CD4-positive, alpha-beta T cell treated with Interleukin-6 at 100 ng/mL for 8 hours (primary cell): ENCODE measurements at places on chromosomes 6 and 20.
A peak's percentile ranks its signal among the peaks of the same experiment; 100 is the strongest.

DNA sequence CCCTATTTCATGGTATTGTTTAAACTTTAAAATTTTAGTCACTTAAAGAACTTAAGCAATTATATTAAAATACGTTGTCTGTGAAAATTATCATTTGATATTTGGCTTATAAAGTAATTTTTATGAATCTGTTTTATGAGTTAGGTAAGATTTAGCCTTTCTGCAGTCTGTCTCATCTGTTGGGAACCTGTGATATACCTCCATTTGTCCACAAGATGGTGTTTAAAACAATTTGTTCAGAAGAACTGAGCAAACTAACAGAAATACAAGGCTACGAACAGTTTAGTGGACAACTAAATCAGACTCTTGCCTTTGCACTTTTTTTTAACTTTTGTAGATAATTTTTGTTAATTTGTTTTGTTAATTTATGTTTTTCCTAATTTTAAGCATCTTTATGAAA lies 92.4 kb downstream of the COL9A1 start:
- DNase-seq = no peak

GRCh38 chr20:9551808-9552550 lies 37.6 kb downstream of the LAMP5 start:
- DNase-seq = no peak

DNA sequence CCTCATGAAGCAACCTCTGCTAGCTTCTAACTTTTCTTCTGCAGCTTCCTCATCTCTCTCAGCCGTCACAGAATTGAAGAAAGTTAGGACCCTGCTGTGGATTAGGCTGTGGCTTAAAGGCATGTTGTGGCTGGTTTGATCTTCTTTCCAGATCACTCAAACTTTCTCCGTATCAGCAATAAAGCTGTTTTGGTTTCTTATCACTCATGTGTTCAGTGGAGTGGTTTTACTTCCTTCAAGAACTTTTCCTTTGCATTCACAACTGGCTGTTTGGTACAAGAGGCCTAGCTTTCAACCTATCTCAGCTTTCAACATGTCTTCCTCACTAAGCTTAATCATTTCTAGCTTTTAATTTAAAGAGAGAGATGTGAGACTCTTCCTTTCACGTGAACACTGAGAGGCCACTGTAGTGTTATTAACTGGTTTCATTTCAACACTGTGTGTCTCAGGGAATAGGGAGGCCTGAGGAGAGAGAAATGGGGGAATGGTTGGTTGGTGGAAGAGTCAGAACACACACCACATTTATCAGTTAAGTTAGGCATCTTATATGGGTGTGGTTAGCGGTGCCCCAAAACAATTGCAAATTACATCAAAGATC lies 17.2 kb downstream of the ZSCAN23 start:
- no peak for DNase-seq

- no peak for DNase-seq
Observed at GRCh38 chr6:102474041-102474807, 1080.7 kb downstream of the GRIK2 start.

GRCh38 chr6:135651964-135652755 lies 154.6 kb upstream of the AHI1 start:
- DNase-seq = no peak

- DNase-seq = no peak
Observed at GRCh38 chr6:81172056-81172740, 580.3 kb downstream of the TENT5A start.

- DNase-seq = no peak
Observed at GRCh38 chr20:45695496-45695895, 6.3 kb upstream of the WFDC13 start.

DNA sequence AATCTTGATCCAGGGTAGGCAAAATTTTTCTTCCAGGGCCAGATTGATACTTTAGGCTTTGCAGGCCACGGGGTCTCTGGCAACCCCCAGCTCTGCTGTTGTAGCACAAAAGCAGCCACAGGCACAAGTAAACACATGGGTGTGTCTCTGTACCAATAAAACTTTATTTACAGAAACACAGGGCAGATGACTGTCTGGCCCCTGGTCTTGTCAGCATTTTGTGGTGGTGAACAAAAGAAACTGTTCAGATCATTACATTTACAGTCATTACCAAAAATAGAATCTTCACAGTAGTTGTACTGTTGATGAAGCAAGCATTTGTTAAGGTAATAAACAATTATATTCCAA lies 45.0 kb upstream of the KIF25 start:
- no peak for DNase-seq

- no peak for DNase-seq
Observed at GRCh38 chr6:142192343-142192742, 45.3 kb downstream of the VTA1 start.

GRCh38 chr6:151379933-151380847 lies 11.2 kb downstream of the ZBTB2 start:
- DNase-seq = peak; percentile 38

DNA sequence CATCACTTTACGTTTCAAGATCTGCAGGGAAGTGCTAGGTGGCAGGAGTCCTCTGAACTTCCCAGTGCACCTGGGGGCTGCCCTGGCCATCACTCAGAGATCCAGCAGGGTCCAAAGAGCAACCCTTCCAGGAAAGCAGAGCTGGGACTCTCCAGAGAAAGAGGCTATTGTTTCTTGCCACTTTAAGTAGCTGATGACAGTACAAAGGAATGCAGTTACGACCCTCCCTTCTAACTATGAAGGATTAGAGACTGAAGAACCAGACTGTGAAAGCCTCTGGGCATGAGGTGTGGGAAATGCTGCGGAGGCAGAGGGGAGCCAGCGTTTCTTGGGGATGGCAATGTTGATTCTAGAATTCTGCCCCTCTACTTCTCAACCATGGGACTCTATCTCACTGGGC lies 189.1 kb upstream of the SUPT3H start:
- no peak for DNase-seq

DNA sequence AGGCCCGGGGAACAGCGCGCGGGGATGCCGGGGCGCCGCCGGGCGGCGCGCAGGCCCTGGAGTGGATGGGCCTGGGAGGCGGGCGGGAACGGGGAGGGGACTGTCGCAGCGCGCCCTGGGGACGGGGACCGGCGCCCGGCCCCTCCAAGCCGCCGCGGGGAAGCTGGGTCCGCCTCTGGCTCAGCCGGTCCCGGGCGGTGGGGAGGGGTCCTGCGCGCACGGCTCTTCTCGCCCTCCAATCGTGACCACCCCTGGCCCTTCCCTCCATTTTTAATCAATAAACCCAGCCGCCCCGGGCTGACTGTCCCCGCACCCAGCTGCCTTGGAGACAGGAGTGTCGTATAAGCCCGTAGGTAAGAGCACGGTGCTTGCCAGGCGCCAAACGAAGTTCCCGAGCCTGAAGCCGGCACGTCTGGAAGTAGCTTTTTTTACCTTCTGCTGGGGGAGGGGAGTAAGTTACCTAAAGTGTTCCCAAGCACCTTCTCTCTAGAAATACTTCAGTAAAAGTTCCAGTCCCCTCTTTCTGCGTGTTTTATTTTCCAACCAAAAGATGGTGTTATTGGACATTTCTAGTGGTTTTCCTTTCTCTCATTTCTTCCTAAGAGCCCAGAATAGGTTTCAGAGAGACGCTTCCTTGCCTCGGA lies 780 bp upstream of the TAF4 start:
- DNase-seq = peak; percentile 26
